Thoracic aorta (tissue), 2 donors: ENCODE measurements at places on chromosomes 16 and 17. TPM values are rescaled to one million over a fixed set of nuclear protein-coding genes. Genes with fewer than 3 reads are reported as not detected.
A peak's percentile ranks its signal among the peaks of the same experiment; 100 is the strongest.

The HOXB3 gene
- 33.3 TPM for total RNA-seq

The RNF213 gene
- 174 TPM for total RNA-seq

The NXN gene
- 13.9 TPM for total RNA-seq

GRCh38 chr17:8499171-8499570, 63.5 kb downstream of the NDEL1 start:
- peaks cover 11% of the 10 kb centered on the region for H3K4me1 ChIP-seq
- H3K4me3 ChIP-seq, result no peak overlapping the region
- H3K27ac ChIP-seq, result peak overlapping the region; percentile 69
- DNase-seq, result no peak

GRCh38 chr17:49850772-49851386, 3.0 kb upstream of the TAC4 start:
- DNase-seq, result no peak
- no peaks in the 10 kb centered on the region for H3K36me3 ChIP-seq
- H3K4me1 ChIP-seq, result peaks cover 21% of the 10 kb centered on the region
- peak overlapping the region; percentile 90 for H3K4me3 ChIP-seq
- no peak overlapping the region for H3K27ac ChIP-seq

GRCh38 chr17:18626152-18626870, 17.9 kb downstream of the TBC1D28 start:
- no peaks in the 10 kb centered on the region for H3K27me3 ChIP-seq
- H3K27ac ChIP-seq, result no peak overlapping the region
- peaks cover 10% of the 10 kb centered on the region for H3K4me1 ChIP-seq
- H3K36me3 ChIP-seq, result no peaks in the 10 kb centered on the region
- no peak for DNase-seq

DNA sequence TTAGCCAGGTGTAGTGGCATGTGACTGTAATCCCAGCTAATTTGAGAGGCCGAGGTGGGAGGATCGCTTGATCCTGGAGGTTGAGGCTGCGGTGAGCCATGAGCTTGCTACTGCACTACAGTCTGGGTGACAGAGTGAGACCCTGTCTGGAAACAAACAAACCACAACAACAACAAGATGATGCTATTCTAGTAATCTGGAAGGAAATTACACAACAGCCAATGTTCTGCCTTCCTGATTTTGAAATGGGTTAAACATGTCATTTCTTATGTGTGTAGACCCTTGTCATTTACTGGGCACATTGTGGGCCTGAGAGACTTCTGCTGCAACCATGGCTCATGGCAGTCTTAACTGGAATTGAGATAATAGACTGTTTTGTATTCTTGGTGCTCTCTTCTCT, 5.9 kb downstream of the COQ7 start:
- H3K27ac ChIP-seq, result no peak overlapping the region
- H3K4me3 ChIP-seq, result no peak overlapping the region
- peaks cover 4% of the 10 kb centered on the region for H3K4me1 ChIP-seq
- no peak for DNase-seq
- H3K36me3 ChIP-seq, result peaks cover 8% of the 10 kb centered on the region

GRCh38 chr16:84928679-84929420, 82.5 kb downstream of the ZDHHC7 start:
- peaks cover 15% of the 10 kb centered on the region for H3K4me1 ChIP-seq
- peak overlapping the region; percentile 26 for H3K4me3 ChIP-seq
- H3K36me3 ChIP-seq, result no peaks in the 10 kb centered on the region
- peak overlapping the region; percentile 42 for H3K27ac ChIP-seq
- H3K27me3 ChIP-seq, result no peaks in the 10 kb centered on the region
